ENCODE measurements at places on chromosomes 1 and 21. TPM values are rescaled to one million over a fixed set of nuclear protein-coding genes. Genes with fewer than 3 reads are reported as not detected.

ADAMTS5 gene
- total RNA-seq: 2.1 TPM

HUNK gene
- total RNA-seq: not detected

ZNF695 gene
- total RNA-seq: 0.79 TPM

DHRS3 gene
- total RNA-seq: 9.6 TPM

NEGR1 gene
- total RNA-seq: 15.7 TPM

ZNF326 gene
- 6.4 TPM for total RNA-seq

ARTN gene
- total RNA-seq: 0.63 TPM

SPATA46 gene
- total RNA-seq: not detected

ATP5PF gene
- 37.1 TPM for total RNA-seq

DMBX1 gene
- total RNA-seq: not detected

CFAP141 gene
- total RNA-seq: not detected

PLCH2 gene
- total RNA-seq: 0.53 TPM

MTARC1 gene
- total RNA-seq: 1.7 TPM

Measured in smooth muscle cell of the pulmonary artery (primary cell).